ENCODE measurements at places on chromosomes 7 and 10.

GRCh38 chr10:74282151-74282847 lies 131.3 kb downstream of the ADK start:
- no peak for DNase-seq

DNA sequence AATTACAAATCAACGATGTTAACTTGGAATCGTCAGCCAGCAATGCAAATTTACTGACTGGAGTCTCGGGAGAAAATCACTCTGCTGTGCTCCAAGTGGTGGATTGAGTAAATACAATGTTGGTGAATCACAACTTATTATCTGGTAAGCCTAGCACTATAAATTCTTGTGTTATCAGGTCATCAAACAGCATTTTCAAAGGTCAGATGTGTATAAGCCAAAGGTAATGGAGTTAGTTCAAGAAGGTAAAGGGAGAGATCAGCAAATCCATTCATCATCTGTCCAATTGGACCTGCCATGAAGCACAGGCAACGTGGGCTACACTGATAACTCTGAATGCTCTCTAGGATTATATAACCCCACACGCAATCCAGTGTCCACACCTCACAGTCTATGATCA lies 13.9 kb downstream of the CUBN start:
- DNase-seq = no peak

DNA sequence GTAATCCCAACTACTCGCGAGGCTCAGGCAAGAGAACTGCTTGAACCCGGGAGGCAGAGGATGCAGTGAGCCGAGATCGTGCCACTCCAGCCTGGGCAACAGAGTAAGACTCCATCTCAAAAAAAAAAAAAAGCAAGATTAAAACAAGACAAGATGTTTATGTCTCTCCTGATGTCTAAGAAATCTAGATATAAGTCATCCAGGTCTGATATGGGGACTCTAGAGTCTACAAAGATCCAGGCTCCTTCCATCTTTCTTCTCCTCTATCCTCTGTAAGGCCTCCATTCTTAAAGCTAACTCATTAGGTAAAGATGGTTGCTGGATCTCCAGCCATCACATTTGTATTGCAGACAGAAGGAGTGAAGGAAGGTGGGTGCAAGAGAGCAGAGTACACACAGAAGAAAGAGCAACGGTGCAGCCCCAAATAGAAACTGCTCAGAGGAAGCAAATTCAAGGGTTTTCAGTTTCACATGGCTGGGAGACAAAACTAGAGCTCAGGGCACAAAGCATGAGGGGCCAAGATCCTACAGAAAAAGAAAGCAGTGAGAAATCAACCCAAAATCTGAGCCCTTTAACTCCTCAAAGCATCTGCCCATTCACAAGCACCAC lies 57.6 kb downstream of the USP6NL start:
- no peak for DNase-seq

DNA sequence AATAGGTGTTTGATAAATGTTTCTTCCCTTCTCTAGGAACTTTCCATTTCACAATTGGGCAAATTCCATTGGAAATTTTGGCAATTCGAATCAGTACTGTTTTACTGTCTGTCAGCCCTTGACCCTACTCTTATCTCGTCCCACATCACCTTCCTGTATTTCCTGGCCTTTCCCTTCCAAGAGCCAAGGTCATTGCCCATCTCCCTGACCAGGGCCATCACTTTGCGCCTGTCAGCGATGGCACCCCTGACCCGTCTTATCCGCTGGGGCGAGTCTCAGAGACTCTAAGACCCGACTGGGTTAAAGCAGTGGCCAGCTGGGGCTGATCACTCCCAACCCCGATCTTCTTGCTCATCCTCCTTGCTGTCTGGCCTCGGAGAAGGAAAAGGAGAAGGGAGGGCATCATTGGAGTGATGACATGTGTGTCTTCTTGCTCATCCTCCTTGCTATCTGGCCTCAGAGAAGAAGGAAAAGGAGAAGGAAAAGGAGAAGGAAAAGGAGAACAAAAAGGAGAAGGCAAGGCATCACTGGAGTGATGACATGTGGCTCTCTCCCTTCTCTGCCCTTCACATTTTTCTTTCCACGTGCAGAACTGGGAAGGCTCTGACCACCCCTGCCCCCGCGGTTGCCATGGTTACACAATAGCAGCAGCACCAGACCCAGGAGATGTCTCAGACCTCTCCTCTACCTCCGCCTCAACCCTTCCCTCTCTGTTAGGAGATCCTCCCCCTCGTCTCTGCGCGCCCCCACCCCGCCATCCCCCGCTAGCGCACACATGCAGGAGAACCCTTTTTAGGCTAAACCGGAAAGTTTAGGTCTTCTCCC lies 2.0 kb downstream of the SEMA3D start:
- no peak for DNase-seq

DNA sequence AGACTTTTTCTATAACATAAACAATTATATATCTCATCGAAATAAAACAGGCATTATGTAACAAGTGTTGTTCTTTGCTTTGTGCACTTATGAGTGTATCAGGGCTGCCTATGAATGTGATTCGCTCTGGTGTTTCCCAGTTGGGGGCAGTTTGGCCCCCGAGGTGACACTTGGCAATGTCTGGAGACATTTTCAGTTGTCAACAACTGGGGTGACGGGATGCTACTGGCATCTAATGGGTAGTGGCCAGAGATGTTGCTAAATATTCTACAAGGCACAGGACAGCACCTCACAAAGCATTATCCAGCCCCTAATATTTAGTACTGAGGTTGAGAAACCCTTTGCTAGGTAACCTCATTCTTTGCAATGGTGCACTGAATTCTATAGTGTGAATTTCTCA lies 83.3 kb downstream of the PLCE1 start:
- DNase-seq = no peak

- no peak for DNase-seq
Measured at GRCh38 chr10:84302223-84302622, 26.2 kb upstream of the CCSER2 start.
